ENCODE measurements at places on chromosomes 4 and X. TPM values are rescaled to one million over a fixed set of nuclear protein-coding genes. Genes with fewer than 3 reads are reported as not detected.

The MAD2L1 gene
- 0.88 TPM for total RNA-seq

The FGG gene
- not detected for total RNA-seq

The MAGEA9B gene
- total RNA-seq: not detected

The SLC34A2 gene
- total RNA-seq: not detected

The FAM156B gene
- total RNA-seq: 14.9 TPM

The THAP6 gene
- 17.7 TPM for total RNA-seq

The CCSER1 gene
- 0.14 TPM for total RNA-seq

The MGAT4D gene
- not detected for total RNA-seq
